Spleen (tissue), 13 donors: ENCODE measurements at places on chromosomes 3 and 15.

- no peak for DNase-seq
These were observed 16.0 kb upstream of the RNU6-1 start for GRCh38 chr15:67855842-67856241.

DNA sequence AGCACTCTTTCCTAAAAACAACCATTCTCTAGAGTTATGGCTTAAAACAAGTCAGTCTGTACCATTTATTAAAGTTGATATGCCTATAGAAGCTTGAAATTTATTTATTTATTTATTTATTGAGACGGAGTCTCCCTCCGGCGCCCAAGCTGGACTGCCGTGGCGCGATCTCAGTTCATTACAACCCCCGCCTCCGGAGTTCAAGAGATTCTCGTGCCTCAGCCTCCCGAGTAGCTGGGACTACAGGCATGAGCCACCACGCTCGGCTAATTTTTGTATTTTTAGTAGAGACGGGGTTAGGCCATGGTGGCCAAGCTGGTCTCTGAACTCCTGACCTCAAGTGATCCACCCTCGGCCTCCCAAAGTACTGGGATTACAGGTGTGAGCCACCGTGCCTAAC lies 1.5 kb upstream of the TTC14 start:
- peak; percentile 63 for DNase-seq

GRCh38 chr3:44893097-44893496 lies 18.7 kb downstream of the TGM4 start:
- no peak for DNase-seq

GRCh38 chr3:14716591-14716990 lies 41.6 kb downstream of the C3orf20 start:
- DNase-seq: no peak

DNA sequence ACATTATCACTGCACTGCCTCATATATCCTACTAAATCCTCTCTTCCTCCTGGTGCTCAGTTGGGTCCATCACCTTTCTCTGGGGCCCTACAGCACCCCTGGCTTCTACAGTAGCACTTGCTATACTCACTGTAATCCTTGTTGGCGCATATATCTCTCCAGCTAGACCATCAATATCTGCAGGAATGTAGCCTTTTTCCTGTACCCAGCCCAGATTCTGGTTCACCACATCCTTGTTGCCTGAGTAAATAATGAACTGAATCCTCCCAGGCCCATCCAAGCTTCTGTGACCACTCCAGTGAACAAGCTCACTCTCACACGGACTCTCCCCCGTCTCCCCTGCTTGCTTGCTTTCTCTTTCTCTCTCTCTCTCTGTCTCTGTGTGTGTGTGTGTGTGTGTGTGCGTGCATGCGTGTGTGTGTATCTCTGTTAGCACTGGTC lies 62.5 kb upstream of the LIPC start:
- no peak for DNase-seq
